OCI-LY7 (cell line): ENCODE measurements at places on chromosomes 1 and 21.
A peak's percentile ranks its signal among the peaks of the same experiment; 100 is the strongest.

- DNase-seq: no peak
Observed at GRCh38 chr1:46807046-46807972, 8.5 kb downstream of the CYP4B1 start.

- DNase-seq: no peak
Observed at GRCh38 chr1:118160806-118161205, 24.2 kb downstream of the SPAG17 start.

- DNase-seq: peak; percentile 84
Observed at GRCh38 chr1:212285685-212286555, 710 bp downstream of the PPP2R5A start.

- DNase-seq: no peak
Observed at GRCh38 chr1:200037501-200037900, 10.0 kb downstream of the NR5A2 start.

- DNase-seq: no peak
Observed at GRCh38 chr1:82907313-82907712, 1091.6 kb downstream of the TTLL7 start.

DNA sequence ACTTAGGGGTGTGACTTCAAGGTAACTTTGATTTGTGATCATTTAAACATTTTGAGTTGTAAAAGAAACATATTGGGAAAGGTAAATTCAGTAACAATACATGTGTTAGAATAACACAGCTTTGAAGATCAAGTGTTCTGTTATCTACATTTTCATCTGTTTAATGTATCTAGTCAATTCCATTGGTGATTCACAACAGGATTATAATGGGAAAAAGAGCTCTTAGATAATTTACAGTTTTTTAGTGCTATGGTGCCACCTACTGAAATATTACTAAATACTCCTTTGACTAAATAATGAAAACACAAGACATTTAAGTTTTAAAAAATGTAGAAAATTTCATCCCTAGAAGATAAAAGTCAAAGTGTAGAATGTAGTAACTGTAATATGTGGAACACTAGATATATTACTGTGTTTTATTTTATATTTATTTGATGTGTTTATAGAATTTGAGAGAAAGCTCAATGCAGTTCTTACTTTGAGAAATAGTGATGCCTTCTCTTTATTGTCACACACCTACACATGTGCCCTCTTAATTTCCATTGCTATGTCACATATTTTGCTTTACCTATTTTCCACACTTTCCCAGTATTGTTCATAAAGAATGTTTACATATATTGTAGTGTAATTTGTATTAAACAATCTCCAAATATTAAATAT lies 47.4 kb downstream of the PTPRC start:
- DNase-seq: peak; percentile 55

GRCh38 chr1:59204001-59204400 lies 92.9 kb upstream of the FGGY start:
- DNase-seq: no peak

GRCh38 chr1:211741788-211742187 lies 66.4 kb upstream of the NEK2 start:
- DNase-seq: no peak

- no peak for DNase-seq
Observed at GRCh38 chr1:24289937-24290595, 29.1 kb upstream of the GRHL3 start.

DNA sequence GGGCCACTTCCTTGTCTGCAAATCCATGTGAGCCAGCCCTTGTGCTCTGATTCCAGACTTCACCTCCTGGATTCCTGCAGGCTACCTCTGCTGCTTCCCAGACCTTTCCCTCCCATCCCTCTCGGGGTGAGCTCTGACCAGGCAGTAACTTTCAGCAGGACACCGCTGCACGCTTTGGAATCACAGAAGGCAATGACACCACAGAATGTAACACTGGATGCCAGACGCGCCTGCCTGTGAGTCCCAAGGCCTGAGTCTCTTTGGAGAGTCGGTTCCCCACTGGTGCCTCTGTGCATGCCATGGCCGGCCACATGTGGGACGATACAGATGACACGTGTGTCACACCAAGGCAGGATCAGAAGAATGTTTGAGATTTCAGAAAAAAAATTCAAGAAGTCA lies 89.7 kb upstream of the ERRFI1 start:
- no peak for DNase-seq

- peak; percentile 56 for DNase-seq
Observed at GRCh38 chr21:43645136-43645891, 14.0 kb downstream of the HSF2BP start.

GRCh38 chr21:34202553-34203372 lies 129.4 kb downstream of the MRPS6 start:
- no peak for DNase-seq

GRCh38 chr21:33762803-33763581 lies 120.7 kb downstream of the ITSN1 start:
- no peak for DNase-seq

GRCh38 chr1:51073456-51073855 lies 28.6 kb upstream of the C1orf185 start:
- no peak for DNase-seq

- DNase-seq: peak; percentile 3
Observed at GRCh38 chr1:203267912-203268311, 37.4 kb upstream of the BTG2 start.

GRCh38 chr1:195580988-195581387 lies 1027.3 kb downstream of the KCNT2 start:
- DNase-seq: no peak

DNA sequence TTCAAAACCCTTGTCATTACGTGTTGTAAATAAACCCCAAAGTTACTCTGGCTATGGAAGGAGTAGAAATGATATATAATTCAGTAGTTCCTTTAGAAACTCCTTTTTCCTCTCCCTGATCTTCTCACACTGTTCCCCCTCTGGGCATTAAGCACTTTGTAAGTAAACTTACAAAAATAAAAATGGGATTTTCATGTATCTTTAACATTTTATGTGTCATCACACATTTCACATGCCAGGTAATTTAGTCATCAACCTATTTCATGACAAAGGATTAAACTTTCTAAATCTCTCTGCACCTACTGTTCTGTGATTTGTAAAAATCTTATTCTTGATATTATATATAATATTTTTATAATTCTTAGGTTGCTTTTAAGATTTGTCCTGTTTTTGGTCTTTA lies 176.9 kb downstream of the NEK7 start:
- DNase-seq: no peak

- no peak for DNase-seq
Observed at GRCh38 chr1:201429736-201430501, 8.4 kb upstream of the TNNI1 start.

DNA sequence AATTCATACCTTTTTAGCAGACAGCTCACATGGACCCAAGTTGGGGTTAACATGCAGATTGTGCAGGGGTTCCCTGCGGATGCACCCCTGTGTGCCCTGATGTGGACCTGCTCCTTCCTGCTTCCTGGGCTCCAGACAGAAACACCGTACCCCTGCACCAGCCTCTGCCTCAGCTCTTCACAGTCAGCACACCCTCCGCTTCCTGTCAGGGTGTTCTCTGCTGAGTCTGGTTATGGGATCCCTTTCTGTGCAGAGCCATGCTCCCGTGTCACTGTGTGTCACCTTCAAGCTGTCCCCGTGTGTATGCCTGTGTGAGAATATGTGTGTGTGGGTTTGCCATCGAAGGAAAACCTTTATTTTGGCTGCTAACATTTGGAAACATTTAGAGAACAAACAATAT lies 48.7 kb upstream of the KCNJ15 start:
- no peak for DNase-seq

DNA sequence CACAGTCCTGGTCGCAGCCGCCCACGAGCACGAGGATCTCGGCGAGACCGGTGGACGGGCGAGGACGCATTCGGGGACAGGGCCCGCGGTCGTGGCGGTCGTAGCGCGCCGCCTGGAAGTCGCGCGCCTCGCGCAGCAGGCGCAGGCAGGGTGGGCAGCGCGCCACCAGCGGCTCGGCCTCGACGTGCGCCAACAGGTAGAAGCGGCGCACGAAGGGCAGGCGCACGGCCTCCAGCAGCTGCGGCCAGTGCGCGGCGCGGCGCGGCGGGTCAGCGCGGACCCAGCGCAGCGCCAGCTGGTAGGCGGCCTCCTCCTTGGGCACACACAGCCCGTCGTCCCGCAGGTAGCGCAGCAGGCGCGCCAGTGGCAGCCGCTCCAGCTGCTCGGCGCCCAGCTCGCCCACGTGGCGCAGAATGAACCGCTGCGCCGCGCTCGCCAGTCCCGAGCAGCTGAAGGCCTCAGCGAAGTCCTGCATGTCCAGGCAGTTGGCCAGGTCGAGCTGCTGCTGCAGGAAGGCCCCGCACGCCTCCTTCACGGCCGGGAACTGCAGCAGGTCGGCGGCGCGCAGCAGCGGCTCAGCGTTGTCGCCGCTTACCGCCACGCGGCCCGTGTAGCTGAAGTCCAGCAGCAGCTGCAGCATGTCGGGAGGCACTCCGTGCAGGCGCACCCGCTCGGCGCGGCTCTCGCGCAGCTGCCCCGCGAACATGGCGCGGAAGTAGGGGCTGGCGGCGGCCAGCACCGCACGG lies 573 bp downstream of the KLHL21 start:
- DNase-seq: no peak

DNA sequence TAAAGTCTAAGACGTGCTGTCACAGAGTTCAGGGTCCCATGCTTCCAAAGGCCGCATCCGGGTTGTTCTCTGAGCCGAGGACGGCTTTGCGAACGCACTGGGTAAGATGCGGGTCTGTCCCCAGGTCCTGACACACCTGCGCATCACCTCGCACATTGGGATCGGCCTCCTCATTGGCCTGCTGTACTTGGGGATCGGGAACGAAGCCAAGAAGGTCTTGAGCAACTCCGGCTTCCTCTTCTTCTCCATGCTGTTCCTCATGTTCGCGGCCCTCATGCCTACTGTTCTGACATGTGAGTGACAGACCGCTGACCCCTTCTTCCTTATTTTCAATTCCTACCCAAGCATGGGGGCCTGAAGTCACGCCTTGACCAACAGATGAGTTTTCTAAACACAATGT lies 25.3 kb downstream of the TFF3 start:
- DNase-seq: no peak
